Stimulated activated CD4-positive, alpha-beta T cell treated with anti-CD3 and anti-CD28 coated beads, TNF-alpha, amount 100 ng/mL, for 48 hours (primary cell): ENCODE measurements at places on chromosomes 7 and 10.

DNA sequence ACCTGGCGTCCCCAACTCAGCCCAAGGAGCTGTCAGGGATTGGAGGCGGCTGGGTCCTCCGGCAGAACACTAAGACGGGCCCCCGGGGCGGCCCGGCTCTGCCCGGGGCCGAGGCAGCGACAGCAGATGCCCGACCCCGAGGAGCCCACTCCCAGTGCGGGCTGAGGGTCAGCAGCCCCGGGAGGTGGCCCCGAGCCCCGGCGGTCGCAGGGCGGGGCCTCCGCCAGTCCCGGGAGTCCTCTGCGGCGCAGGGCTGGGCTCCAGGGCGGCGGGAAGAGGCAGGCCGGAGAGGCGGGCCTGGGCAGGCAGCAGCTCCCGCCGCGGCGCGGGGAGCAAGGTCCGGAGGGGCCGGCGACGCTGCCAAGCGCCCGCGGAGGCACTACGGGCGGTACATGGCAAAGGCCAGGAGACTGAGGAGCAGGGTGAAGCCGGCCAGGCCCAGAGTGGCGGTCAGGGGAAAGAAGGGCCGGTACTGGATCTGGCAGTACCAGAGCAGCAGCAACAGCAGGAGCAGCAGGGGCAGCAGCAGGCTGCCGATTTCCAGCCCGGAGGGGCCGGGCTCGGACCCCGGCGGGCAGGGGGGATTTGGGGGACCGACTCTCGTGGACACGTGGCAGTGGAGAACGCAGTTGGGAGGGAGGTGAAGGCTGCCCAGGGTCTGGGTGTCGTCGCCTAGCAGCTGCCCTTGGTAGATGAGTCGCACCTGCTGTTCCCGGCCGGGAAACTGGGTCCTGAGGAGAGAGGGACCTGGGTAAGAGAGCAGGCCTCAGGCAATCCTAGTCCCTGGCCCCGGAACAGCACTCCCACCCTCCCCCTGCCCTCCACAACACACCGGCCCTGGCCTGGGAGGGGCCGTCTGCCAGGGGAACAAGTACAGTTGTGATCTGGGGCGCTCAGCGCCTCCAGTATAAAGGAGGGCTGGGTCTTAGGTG is 827 bp upstream of the FASTK start:
- no peak for DNase-seq

DNA sequence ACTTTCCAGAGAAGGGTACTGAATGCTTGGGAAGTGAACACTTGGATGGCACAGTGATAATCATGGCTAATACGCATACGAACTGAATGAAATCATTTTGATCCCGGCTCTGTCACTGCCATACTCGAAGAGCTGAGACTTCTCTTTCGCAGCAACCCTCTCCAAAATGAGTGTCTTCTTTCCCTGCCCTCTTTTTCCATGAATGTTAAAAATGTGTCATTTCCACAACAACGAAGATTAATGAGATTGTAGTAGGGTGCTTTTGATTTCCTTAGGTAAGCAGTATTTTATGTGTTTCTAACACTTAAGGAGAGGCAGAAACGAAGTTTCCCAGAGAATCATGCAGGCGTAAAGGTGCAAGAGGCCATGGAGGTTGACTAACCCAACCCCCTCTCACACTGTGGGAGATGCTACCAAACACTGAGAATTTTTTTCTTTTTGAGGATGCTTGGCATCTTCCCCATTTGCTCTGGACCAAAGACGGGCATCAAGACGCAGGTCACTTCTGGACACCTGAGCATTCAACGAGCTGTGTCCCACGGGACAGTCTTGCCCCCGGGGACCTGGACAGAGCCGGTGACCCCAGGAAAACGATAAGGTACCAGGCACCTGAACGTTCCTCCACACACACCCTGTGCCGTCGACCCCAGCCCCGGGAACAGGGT is 823 bp downstream of the COPG2 start:
- DNase-seq, result peak; percentile 8

DNA sequence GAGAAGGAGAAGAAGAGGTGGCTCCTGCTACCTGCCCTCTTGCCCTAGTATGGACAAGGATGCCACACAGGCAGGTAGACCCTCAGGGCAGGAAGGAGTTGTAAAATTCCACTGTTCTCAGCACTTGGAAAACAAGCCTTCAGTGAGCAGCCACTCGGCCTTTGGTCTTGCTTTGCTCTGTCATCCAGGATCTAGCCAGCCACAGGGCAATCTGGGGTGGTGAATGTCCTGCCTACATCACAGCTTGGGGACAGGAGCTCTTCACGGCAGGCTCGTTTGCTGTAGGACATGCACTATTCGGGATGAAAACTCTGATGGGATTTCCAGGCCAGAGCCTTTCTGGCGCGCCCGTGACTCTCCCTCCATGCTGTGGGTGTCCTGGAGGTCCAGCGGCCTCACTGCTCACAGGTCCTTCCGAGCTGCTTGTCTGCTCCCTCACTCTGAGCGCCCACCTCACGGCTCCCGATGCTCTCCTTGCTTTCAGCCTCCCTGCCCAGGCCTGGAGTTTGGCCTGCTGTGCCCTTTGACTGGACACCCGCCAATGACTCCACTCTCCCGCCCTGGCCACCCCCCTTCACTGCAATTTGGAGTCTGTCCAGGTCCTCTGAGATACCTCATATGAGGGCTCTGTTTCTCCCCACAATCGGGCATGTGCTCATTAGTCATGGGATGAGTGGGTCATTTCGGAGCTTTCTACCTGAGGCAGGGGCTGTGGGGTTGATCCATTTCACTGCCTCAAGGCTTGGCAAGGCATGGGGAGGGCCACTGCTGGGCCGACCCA is 227.2 kb upstream of the GRB10 start:
- DNase-seq, result no peak

DNA sequence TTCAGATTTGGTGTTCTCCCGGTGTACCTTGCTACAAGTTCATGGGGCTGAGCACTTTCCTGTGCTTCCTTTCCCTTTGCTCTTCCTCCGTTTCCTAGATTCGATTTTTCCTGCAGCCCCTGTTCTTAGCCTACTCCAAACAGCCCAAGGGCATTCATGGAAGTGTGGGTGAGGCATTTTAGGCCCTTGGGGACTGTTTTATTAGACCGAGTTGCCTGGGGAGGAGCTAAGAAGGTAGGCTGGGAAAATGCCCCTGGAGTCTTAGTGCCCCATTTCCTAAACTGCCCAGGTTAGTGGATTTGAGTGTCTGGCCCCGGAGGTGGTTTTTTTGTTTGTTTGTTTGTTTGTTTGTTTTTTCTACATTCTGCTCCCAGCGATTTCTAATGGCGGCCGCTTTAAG is 1.8 kb downstream of the LRMDA start:
- no peak for DNase-seq

- no peak for DNase-seq
Measured at GRCh38 chr10:110327262-110327914, 22.7 kb upstream of the SMNDC1 start.

DNA sequence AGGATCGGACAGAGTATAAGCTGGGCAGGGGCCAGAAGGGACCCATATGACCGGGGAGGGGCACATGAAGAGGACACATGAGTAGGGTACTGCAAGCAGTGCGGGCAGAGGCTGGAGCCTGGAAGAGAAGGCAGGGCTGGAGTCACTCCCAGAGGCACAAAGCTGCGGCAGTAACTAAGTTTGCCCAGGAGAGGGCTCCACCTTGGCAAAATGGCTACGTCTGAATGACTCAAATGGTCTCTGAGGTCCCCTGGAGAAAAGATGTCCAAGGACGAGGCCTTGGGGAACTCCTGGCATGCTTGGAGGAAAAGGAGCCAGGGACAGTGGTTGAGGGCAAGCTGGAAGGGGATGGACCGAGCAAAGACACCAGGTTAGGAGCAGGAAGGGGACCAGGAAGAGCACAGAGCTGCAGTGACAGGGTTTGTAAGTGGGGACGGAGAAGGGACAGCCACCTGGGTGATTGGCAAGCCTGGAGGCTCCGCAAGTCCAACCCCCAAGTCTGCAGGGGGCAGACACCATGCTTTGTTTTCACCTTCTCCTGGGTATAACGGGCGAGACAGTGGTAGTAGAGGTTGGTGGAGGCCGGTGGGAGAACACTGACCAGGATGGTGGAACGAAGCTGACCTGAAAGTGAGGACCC is 43.1 kb upstream of the LBX1 start:
- peak; percentile 44 for DNase-seq

DNA sequence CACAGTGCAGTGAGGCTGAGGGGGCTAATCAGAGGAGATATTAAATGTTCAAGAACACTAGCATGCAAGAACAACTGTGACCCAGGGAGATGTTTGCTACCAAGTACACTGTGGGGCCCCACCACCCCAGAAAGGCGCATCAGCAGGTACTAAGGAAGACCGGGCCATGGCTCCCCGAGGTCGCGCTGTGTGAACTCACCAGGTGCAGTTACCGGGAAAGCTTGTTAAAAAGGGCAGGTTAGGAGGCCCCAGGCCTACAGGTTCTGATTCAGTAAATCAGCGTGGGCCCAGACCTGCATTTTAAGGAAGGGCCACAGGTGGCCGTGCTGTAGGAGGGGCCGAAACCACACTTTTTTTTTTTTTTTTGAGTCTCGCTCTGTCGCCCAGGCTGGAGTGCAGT is 54.6 kb downstream of the TMEM209 start:
- no peak for DNase-seq
